ENCODE measurements at places on chromosomes 7 and 10. TPM values are rescaled to one million over a fixed set of nuclear protein-coding genes. Genes with fewer than 3 reads are reported as not detected.

Gene RPEL1
- 0.18 TPM for polyA plus RNA-seq

Gene GIMAP8
- polyA plus RNA-seq: 8.0 TPM

Gene CALHM1
- polyA plus RNA-seq: 0.05 TPM

Gene TES
- 75.3 TPM for polyA plus RNA-seq

Gene HGF
- 2.3 TPM for polyA plus RNA-seq

Gene JCAD
- polyA plus RNA-seq: 29.7 TPM

Gene ZNF503
- polyA plus RNA-seq: 45.2 TPM

DNA sequence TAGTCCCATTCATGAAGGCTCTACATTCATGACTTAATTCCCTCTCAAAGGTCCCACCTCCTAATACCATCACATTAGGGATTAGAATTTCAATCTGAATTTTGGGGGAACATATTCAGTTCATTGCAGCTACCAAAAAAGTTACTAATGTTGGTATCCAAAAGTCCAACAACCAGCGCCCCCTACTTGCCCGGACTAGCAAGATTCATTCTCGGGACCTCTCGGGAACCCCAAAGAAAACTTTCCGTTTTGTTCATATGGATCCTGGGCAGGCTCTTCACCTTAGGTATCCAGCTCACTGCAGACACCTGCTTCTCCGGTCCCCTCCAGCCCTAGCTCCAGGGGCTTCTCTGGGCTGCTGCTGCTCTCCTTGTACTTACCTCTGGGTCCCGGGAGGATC lies 8.9 kb upstream of the GRK5 start:
- no peak for DNase-seq

- DNase-seq: peak; percentile 25
Measured at GRCh38 chr7:37984750-37985390, 64.4 kb downstream of the EPDR1 start.

DNA sequence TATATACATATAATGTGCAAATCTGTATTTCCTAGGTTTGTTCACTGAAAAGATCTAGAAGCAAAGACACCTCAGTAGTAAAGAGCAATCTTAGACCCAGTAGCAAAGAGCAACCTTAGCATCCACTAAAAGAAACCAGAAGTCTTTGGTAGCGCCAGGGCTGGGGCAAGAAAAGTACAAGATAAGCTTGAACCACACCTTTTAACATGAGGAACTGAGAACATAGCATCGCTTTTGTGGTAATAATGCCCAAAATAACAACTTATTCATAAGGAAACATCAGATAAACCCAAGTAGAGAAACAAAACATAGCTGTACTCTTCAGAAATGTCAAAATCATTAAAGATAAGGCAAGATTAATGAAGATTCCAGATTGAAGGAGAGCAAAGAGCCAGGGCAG lies 173.4 kb downstream of the IMMP2L start:
- no peak for DNase-seq

- DNase-seq: no peak
Measured at GRCh38 chr7:139362302-139362701, 2.6 kb downstream of the LUC7L2 start.

DNA sequence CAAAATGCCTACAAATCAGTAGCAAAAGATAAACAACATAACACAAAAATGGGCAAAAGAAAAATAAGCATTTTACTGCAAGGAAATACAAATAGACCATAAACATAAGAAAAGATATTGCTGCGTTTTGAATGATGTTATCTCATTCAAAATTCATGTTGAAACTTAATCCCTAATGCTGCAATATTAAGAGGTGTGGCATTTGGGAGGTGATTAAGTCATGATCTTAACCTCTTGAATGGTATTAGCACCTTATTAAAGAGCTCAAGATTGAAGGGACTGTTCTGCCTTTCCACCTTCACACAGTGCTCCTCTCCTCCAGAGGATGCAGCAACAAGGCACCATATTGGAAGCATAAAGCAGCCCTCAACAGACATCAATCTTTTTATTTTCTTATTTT lies 12.4 kb upstream of the TNKS2 start:
- no peak for DNase-seq

GRCh38 chr7:116169060-116169459 lies 41.3 kb upstream of the TES start:
- DNase-seq: no peak

DNA sequence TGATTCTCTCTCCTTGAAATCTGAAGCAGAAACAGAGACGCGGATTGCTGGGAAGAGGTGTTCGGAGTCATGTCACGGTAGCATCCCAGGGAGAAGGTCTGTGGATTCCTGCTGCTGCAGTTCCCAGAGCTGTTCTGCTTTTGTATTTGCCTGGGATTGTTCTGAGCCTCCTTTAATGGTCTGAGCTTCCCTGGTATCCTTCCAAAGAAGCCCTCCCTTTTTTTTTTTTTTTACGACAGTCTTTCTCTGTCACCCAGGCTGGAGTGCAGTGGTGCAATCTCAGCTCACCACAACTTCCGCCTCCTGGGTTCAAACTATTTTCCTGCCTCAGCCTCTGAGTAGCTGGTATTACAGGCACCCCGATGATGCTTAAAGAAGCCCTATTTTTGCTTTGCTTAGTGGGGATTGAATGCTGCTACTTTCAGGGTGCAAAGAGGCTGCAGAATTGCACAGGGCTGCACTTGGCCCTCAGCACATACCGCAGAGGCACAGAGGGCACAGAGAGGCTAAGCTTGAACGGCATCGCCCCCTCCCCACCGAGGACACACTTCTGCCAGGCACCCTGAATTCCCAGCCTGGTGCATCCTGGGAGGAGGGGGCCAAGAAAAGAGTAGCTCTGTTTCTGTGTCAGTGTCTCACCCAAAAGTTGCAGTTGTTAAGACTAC lies 208.6 kb upstream of the GALNT17 start:
- no peak for DNase-seq

DNA sequence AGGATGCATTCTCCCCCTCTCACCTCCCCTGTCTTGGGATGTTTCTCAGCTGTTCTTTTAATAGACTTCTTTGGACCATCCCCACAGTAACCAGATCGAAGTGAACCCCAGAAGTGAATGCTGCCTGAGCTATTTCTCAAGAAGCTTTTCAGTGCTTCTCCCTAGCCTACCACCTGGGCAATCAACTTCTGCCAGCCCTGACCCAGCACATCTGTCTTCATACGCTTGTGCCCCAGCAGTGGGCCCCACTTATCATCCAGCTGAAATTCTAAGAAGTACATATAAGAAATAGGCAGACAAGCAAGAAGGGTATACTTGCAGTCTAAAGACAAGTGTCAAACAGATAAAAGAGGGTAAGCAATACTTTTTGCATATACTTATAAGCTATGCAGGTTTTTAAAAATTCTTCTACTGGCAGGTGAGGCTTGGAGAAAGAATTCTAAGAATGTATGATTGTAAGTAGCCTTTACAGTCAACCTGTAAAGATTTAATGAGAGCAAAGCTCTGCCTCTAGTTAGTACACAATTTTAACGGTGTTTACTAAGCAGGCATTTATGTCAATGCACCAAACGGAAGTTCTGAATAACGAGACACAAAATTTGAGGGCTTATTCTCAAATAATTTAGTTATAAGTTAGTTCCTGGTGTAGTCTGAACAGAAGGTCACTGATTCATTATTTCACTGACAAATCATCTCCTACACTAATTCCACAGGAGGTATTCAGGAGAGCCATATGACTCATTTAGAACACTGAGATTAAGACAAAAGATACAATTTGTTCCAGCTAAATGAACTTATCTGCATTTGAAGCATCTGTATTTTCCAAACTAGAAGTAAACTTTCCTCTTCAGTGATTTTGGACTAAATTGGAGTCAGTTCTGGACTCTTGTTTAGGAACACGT lies 83.3 kb downstream of the RNLS start:
- DNase-seq: no peak

DNA sequence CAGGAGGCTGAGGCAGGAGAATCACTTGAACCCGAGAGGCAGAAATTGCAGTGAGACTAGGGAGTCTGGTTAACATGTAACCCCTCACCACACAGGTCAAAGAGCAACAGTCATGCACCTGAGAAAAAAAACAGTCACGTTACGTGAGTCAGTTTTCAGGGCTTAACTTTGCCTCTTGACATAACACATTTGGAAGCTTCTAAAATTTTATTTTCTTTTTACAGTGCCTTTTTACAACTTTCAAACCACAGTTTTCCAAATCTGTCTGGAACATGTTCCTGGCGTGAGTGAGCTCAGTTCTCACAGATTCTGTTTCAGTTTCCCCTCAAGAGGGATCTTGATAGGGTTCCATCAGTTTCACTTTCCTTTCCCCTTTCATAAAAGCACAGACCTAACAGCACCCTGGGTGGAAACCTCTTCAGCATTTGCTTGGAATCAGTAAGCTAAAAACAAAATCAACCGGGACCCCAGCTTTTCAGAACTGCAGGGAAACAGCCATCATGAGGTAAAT lies 4.4 kb downstream of the IFIT3 start:
- DNase-seq: no peak

DNA sequence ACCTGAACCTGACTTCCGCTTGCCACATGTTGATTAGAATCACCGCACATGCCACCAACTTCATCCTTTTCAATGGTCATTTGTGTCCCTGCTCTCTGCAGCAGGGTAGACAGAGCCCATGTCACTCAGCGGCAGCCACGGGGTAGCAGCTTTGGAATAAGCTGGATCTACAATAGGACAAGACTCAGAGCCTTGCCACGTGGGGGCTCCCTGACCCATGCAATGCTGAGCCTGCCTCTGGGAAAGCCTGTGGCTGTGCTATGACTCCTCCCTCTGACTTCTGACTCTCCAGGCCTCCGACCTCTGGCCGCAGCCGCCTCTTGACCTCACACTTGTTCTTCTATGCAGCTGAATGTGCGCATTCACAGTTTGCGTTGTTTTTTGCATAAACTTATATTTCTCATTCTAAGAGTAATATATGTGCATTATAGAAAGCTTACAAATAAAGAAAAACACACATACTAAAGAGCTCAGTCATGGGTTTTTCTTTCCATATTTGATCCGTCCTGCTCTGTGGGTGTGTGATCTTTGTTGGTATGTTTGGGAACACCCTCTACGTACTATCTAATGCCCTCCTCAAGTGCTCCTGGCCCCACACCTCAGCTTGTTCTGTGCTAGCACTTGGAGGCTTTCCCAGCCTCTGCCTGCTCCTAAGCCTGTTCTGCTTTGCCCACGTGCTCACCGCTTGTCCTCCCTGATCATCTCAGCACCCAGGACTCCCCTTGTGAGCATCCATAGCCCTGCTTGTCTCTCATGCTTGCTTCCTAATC lies 198.0 kb upstream of the MKI67 start:
- no peak for DNase-seq

- peak; percentile 88 for DNase-seq
Measured at GRCh38 chr10:13707156-13707881, 120.6 kb downstream of the PRPF18 start.

GRCh38 chr7:32069116-32069650 lies 1.0 kb downstream of the PDE1C start:
- no peak for DNase-seq

GRCh38 chr7:88115258-88115796 lies 104.5 kb downstream of the SRI start:
- DNase-seq: no peak

DNA sequence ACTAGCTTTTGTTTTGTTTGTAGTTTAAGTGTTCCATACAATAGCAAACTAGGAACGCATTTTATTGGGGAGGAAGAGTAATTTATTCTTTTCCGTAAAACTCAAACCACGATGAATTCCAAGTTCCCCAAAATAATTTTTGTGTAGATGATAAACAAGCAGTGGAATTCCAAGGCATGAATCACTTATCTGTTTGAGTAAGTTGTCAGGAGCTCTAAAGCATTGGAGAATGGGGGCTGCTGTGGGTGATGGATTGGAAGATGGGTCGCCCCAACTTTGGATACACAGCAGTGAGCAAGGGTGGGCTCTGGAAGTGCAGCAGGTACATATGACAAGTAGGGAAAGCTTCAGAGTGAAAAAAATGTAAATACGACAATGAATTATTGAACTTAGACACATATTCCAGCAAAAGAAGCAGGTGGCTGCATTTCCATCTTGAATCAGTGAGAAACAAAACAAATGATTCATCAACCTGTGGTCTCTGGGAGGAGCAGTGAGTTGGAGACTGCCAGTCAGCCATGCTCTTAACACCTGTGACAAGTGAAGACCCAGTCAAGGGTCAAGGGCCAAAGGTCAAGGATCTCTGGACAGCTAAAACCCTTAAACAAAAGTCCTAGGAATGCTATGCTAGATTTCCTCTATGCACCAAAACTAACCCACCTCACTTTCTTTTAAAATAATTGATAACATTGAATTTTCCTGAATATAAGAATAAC lies 34.2 kb upstream of the ADRB1 start:
- no peak for DNase-seq
